ENCODE measurements at places on chromosomes 5 and 9.

DNA sequence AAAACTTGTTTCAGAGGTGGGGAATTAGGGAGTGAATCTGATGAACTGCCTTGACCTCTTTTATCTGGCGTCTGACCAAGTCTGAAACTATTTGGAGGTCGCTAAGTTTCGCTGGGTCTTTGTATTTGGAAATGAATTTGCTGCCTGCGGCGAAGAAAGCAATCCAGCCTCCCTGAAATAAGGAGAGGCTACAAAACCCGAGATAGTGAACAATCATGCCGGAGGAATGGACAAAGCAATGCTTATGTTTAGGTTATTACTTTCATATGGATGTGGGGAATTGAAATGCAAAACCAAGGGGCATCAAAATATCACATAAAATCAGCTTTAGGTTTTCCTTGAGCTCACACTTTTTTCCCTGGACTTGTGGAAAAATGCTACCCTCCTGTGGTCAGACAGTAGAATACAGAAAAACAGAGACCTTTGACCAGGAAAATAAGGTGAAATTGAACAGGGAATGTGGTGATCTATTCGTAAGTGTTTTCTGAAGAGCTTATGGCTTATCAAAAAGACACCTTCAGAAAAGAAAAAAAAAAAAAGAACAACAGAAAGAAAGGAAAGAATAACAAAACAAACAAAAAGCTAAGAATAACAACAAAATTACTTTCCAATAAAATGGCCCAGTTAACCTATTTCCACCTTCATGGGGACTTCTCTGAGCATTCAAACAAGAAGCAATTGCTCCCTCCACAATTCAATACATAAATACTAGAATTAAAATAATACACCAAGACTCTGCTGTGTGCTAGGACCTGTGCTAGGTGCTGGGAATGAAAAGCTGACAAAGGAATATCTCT, 68.6 kb upstream of the DPYSL3 start:
- peak; percentile 32 for DNase-seq

DNA sequence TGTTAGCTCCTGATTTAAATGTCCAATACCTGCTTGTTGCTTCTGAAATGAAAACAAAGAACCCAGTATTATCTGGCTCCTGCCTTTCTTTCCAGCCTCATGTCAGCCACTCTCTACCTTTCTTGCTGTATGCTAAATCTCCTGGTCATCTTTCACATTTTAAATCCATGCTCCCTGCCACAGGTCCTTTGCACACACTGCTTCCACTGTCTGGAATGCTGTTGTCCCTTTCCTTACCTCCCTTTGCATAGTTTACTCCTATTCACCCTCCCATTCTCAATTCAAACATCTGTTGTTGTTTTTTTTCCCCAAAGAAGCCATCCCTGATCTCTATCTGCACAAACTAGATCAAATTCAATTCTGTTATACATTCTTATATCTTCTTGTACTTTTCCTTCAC, 97.0 kb upstream of the NR4A3 start:
- DNase-seq: no peak

GRCh38 chr9:111566234-111566633, 33.2 kb downstream of the PTGR1 start:
- DNase-seq: no peak

DNA sequence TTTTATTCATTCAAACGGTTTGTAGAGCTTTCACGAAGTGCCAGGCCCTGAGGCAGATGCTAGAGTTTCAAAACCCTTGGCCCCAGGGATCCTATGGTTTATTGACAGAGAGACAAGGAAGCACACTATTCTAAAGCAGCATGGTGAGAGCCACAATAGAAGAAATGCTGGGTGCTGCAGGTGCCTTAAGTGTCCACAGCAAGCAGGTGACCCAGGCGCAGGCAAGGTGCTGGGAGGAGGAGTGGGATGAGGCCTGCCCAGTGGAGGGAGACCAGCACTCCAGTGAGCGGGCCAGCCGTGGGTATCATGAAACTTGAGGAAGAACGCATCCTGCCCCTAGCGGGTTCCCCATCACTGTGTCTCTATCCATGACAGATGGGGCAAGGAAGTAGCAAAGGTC, 71.0 kb downstream of the OSMR start:
- DNase-seq: no peak

GRCh38 chr9:79895232-79895631, 323.5 kb downstream of the TLE4 start:
- no peak for DNase-seq

DNA sequence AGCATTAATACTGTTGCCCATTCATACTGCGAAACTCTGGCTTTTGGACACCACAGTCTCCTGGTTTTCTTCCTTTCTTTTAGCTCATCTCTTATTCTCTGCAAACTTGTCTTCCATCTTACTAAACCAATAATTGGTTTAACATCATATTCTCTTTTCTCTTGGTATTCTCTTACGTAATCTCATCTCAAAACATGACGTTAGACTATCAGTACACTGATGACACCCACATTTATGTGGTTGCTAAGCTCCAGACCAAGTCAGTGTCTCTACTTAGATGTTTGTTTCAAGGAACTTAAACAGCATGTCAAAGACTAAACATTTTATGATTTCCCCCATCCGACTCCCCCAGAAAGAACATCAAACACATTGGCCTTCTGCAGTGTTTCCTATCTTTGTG, 2.1 kb downstream of the PRRC1 start:
- DNase-seq: peak; percentile 13

GRCh38 chr9:32177396-32177795, 207.0 kb upstream of the ACO1 start:
- DNase-seq: no peak

DNA sequence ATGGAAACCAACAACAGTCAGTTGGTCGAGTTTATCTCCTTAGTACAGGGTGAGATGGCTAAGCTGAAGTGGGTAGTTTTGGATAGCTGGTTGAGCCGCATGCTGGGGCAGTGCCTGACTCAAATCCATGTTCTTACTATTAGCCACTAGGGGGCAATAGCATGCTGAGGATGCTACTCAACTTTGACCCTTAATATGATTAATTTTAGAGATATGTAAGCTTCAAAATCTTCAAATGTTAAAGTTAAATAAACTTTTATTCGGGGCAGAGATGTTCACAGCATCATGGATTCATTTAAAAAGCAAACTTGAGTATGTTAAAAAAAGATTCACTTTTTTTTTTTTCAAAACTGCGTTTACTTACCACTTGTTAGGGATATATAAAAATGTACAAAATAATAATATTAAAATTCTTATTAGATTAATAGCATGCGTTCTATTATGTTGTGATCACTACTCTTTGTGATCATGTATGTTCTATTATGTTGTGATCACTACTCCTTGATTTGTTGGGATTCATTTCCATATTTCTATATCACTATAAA, 57.0 kb downstream of the C9orf153 start:
- DNase-seq: peak; percentile 61

- DNase-seq: no peak
Observed at GRCh38 chr9:32705059-32705458, 69.6 kb upstream of the TAF1L start.

DNA sequence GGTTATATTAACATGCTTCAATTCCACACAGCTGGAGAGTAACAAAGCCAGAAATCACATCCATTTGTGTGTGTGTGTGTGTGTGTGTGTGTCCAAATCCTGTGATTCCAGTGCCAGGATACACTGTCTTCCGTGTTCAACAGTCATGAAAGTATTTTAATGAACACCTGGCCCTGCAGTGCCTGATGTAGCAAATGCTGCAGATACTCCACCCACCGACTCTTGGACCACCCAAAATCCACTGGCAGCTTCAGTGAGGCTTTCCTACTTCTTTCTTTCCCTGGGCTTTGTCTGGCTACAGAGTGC, 13.1 kb upstream of the INSYN2B start:
- DNase-seq: no peak

DNA sequence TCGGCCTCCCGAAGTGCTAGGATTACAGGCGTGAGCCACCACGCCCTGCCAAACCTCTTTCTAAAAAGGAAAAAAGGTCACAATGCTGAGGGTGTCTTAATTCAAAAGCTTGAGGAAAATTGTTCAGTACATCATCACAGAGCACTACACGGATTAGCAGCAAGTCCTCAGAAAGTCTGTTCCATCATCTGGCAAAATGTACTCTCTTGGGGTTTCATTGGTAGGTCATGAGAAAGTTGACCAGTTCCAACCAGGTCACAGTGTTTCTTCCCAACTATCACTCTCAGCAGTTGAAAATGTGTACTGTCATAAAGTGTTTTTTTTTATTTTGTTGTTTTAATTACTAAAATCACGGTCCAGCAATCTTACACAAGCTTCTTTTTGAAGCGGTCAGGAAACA, 299.6 kb downstream of the FBXL7 start:
- DNase-seq: no peak
